NCI-H774 (cell line): ENCODE measurements at places on chromosomes 2 and 18.
A peak's percentile ranks its signal among the peaks of the same experiment; 100 is the strongest.

- DNase-seq = no peak
These were observed 83.2 kb downstream of the BCL2 start for GRCh38 chr18:63236406-63236805.

GRCh38 chr2:65754219-65754618, 321.8 kb upstream of the SPRED2 start:
- DNase-seq = no peak

DNA sequence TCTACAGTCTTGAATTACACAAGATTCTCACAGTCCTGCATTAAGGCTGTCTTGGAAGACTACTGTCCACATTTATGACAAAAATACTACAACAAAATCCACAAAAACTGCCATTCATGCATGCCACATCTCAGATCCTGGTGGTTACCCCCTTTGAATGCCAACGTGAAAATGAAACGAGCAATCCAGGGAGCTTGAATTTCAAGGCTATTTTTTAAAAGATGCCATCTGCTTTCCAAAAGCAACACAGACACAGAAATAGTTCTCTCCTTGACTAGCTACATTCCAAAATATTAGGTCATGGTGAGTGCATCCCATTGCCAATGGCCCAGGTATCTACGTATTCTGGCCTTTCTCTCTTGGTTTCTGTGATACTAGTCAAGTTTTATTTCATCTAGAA, 36.3 kb downstream of the IRS1 start:
- no peak for DNase-seq

DNA sequence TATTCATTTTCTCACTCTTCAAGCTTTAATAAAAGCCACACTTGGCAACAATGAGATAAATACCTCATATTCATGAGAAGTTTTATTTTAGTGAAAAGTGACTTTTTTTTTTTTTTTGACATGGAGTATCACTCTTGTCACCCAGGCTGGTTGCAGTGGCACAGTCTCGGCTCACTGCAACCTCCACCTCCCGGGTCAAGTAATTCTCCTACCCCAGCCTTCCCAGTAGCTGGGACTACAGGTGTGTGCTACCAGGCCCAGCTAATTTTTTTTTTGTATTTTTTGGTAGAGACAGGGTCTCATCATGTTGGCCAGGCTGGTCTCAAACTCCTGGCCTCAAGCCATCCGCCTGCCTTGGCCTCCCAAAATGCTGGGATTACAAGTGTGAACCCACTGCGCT, 47.0 kb downstream of the FRZB start:
- no peak for DNase-seq

GRCh38 chr2:216402751-216403150, 9.5 kb upstream of the SMARCAL1 start:
- no peak for DNase-seq

DNA sequence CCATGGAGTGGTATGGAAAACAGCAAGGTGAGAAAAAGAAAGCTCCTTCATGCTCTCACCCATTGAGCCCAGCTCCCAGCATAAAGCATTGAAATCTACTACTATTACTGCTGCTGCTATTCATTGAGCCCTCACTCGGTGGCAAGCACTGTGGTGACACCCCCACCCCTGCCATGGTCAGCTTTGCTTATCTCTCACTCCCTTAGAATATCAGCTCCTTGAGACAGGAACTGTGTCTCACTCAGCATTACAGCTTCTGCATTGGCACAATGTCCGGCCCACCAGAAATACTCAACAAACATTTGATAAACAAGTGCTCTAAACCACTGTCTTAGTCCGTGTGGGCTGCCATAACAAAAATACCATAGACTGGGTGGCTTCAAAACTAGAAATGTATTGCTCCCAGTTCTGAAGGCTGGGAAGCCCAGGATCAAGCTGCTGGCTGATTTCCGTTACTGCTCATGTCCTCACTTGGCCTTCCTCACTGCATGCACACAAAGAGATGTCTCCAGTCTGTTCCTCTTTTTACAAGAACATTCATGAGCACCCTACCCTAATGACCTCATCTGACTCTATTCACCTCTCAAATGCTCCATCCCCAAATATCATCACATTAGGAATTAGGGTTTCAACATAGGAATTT, 116.3 kb downstream of the ZBTB7C start:
- no peak for DNase-seq

- DNase-seq = no peak
These were observed 203.8 kb upstream of the SIX2 start for GRCh38 chr2:45212953-45213635.

DNA sequence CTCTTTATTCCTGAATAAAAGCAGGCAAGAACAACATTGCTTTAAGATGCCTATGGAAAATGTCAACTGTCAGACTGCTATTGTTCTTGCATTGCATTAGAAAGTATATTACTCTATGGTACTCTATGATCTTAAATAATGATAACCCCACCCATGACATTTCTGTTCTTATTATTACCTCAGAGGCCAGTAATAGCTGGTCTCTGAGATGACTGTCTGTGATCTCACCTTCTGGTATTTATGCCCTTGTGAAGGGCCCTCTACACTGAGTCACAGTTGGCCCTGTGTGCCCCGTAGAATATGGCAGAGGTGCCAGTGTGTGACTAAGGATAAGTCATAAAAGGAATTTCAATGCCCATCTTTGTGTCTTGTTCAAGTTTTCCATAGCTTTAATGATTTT, 61.0 kb downstream of the SPP2 start:
- DNase-seq = no peak

- DNase-seq = no peak
These were observed 2.6 kb downstream of the RAMP1 start for GRCh38 chr2:237861875-237862527.

- no peak for DNase-seq
These were observed 79.2 kb upstream of the EML6 start for GRCh38 chr2:54644236-54644635.

DNA sequence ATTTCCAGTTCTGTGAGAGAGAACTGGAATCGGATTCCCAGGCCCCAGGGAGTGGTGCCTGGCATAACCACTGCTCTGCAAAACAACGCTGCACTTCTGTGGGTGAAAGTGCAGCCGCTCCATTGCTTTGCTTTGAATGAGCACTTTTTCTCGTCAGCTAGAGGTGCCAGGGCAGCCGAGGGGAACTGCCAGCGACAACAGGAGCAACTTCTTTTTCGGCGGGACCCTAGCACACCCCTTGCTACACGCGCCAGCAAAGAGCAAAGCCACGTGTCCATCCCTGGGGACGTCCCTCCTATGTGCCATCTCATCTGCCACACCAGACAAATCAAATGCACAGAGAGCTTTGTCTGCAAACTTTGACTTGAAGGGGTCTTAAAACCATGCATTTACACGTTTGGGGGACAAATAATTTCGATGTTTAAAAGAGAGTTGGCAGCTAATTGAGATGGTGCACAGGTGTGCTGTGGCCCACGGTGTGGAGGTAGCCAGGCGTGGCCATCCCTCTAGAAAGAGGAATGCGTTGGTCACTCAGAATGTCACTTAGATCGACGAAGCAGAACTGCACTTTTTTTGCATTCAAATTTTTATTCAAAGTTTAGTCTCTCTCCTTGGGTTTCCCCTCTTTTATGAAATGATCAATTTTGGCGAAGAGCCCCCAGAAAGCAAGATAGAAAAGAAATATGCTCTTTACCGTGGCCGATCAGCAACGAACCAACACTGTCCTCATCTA, 151.8 kb downstream of the MBP start:
- DNase-seq = no peak

DNA sequence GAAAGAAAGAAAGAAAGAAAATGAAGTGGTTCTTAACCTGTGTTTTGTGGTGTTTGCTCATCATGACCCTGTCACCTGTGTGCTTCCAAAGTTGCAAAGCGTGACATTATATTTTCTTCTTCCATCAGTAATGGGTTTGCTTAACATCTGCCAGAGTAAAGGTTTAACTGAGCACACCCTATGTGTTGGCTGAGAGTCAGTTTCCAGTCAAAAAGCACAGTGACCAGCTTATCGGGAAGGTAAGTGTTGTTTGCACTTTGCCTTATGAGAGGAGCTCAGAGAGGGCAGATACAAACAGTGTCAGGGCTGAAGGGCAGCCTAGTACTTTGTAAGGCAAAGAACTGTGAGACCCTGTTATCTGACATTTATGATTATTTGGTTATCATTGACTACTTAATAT, 406.2 kb upstream of the CWC22 start:
- DNase-seq = peak; percentile 5

DNA sequence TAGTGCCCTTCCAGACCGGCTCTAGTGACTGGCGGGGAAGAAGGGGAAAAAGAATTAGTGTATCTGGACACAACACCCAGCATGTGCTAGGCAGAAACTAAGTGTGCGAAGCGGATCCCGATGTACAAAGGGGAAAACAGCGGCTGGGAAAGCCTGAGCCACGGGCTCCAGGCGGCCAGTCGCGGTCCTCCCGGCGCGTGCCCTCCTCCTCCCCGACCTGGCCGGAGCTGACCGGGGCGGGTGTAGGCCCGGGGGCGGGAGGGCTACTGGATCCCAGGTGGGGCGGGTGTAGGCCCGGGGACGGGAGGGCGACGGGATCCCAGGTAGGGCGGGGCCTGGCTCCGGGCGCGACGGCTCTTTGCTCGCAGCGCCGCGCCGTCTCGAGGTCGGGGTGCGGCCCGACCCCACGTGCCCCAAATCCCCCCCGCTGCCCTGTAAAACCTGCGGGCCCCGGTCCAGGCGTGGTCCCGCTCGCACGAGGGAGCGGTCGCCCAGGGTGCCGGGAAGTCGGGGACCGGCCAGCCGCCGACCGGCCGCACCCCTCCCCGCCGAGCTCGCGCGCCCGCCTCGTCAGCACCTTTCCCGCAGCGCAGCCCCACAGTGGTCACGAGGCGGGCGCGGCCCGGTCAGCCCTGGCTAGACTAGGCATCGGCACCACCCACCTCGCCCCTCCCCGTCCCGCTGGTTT, 48.8 kb downstream of the C2orf42 start:
- DNase-seq = peak; percentile 62

DNA sequence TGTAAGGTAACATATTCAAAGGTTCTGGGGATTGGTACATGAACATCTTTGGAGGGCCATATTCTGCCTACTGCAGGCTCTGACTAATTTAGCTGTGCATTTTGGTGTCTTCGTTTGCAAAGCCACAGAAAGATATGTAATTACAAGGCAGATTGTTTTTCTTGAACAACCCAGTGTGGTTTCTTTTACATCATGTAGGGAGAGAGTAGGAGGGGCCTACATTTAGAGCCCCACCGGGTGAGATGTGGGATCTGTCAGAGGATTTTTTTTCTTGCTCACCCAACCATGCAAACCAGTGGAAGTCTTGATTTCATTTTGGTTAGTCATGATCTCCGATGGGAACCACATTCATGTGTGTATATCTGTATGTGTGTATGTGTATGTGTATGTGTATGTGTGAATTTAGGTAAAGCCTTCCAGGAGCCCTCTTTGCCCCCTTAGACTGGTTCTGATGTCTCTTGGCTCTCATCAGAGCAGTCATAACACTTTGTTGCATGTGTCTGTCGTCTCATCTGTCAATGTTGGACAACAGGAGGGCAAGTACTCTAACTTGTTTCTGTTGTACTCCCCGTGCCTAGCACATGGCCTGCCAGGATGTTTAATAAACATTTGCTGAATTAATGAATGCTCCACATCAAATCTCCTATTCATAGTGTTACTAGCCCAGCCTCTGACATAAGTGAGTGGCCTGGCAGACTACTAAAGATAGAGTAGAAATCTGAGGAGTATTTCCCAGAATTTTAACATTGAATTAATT, 239.9 kb downstream of the MTX2 start:
- DNase-seq = no peak

- no peak for DNase-seq
These were observed 4.0 kb downstream of the SNORC start for GRCh38 chr2:232873909-232874641.

GRCh38 chr18:76619261-76619620, 124.2 kb upstream of the ZNF516 start:
- DNase-seq = no peak

GRCh38 chr2:23131066-23131575, 253.9 kb upstream of the KLHL29 start:
- no peak for DNase-seq

DNA sequence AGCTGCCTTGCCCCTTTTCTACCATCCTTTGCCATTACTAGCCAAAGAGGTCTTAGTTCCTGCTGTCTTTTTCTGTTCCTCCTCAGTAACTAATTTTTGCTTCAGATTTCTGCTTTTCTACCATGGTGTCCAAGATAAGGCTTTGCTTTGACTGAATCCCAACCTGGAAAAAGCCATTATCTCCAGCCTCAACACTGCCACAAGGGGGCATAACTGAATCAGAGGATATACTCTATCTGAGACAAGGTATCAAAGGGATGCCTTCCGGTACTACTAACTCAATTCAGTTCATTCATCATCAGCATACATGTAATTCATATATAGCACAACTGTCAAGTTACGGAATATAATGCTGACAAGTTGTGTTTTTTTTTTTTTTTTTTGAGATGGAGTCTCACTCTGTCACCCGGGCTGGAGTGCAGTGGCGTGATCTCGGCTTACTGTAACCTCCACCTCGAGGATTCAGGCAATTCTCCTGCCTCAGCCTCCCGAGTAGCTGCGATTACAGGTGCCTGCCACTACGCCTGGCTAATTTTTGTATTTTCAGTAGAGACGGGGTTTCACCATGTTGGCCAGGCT, 11.4 kb downstream of the OSGEPL1 start:
- DNase-seq = no peak

- DNase-seq = no peak
These were observed 89.2 kb upstream of the STK17B start for GRCh38 chr2:196260546-196260945.

DNA sequence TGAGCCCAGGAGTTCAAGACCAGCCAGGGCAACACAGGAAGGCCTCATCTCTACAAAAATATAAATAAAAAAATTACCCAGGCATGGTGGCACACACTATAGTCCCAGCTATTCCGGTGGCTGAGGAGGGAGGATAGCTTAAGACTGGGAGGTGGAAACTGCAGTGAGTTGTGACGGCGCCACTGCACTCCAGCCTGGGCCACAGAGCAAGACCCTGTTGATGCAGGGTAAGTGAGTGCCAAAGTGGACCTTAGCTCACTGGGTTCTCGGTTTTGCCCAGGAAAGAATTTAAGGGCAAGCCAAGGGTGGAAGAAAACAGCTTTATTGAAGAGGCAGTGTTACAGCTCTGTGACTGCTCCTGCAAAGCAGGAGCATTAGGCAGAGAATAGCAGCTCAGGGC, 6.9 kb upstream of the ERICH2 start:
- no peak for DNase-seq

DNA sequence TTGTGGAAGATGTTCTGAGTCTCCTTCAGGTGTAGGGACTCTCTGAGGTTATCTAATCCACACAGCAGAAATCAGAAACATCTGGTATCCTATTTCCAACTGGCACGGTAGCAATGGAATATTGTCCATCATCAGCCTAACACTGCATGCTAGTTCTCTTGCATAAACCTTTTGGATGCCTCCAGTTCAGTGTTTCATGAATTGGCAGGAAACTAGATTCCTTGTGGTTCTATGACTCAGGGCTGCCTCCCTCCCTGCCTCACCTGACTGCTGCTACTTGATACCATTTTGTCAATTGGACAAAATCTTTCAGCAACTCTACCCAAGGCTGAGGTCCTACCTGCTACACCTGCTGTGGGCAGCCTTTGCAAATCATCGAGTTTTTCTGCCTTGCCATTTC, 130.9 kb downstream of the TPGS2 start:
- no peak for DNase-seq

DNA sequence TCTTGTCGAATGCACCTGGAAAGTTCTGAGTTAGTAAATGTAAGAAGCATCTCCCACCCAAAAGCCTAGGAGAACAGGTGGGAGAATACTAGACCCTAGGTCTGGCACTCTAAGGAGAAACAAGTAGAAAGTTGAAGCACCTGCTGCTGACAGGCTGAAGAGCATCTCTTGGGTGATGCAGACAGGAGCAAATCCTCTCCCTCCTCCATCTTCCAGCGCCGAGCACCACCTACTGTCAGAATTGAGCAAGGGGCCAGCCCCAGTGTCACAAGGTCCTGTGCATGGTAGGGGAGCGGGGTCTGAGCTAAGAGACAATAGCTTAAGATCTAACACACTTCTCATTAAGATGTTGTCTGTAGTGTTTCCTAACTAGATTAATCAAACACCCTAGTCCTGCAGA, 52.9 kb downstream of the HK2 start:
- DNase-seq = no peak
